ENCODE measurements at places on chromosomes 1 and 21.

DNA sequence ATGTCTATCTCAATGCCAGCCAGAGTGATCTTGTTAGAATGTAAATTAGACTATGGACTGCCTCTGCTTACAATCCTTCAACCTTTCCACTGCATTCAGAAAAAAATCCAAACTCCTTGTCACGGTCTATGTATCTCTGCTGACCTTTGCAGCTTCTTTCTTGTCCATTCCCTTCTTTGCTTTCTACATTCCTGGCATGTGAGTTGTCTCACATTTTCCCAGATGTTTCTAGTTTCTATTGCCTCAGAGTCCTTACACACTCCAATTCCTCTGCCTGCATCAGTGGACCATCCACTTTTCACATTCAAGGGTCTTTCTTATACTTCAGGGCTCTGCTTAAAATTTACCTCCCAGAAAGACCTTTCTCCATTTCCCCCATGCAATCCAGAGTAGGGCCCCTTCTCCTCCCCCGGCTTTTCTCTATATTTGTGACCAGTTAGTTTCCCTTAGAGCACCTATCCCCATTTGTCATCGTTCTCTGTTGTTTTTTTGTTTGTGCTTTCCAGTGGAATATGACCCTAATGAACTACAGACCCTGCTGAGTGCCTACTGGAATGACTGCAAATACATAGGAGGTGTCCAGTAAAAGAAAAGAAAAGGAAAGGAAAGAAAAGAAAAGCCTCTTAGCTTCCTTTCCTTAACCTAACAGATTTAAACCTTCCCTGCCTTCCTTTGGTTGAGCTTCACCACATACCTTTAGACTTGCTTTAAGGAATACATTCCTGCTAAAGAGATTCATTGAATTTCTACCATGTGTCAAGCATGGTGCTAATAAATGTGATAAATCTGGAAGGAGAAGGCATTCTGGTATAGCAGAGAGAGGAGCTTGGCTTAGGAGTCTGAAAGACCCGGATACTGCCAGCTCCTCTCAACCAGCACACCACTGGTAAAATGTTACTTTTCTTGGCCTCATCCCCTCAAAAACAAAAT, 102.0 kb downstream of the DIRAS3 start:
- DNase-seq, result no peak

GRCh38 chr1:6134741-6135510, 45.2 kb downstream of the CHD5 start:
- DNase-seq, result no peak

DNA sequence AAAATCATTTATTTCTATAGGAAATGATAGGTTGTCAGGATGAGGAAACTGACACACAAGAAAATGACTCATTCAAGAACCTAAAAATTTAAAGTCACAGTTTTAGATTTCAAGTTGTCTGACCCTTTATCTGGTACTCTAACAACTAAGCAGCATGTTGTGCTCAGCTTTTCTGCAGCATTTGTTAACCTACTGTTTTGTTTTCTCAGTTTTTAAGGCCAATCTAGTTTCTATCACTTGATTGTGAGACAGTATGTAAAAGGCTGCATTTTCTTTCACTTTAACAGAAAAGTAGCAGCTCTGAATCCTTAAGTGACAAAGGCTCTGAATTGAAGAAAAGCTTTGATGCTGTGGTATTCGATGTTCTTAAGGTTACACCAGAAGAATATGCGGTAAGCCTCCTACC, 59.1 kb downstream of the RALGPS2 start:
- DNase-seq, result no peak

GRCh38 chr1:21268281-21269239, 21.7 kb downstream of the ECE1 start:
- no peak for DNase-seq

- no peak for DNase-seq
These were observed 16.7 kb downstream of the PKP1 start for GRCh38 chr1:201299968-201300367.

GRCh38 chr1:233368106-233368788, 40.7 kb downstream of the MAP3K21 start:
- no peak for DNase-seq

- no peak for DNase-seq
These were observed 175.4 kb downstream of the ZBTB18 start for GRCh38 chr1:244226435-244226834.

DNA sequence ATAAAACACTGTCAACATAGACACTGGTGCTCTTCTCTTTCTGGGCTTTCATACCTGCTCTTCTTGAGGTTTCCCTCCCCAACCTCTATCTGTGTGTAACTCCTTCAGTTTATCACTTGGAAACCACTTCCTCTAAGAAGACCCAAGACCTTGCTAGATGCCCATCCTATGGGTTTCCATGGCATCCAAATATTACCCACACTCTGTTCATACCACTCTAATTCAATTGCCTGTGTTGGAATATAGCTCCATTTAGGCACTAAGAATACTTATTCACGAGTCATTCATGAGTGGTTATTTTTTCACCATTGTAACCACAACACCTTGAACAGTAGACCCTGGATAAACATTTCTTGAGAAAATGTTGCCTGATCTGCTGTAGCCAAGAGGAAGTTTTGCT, 231.1 kb upstream of the SGIP1 start:
- no peak for DNase-seq

DNA sequence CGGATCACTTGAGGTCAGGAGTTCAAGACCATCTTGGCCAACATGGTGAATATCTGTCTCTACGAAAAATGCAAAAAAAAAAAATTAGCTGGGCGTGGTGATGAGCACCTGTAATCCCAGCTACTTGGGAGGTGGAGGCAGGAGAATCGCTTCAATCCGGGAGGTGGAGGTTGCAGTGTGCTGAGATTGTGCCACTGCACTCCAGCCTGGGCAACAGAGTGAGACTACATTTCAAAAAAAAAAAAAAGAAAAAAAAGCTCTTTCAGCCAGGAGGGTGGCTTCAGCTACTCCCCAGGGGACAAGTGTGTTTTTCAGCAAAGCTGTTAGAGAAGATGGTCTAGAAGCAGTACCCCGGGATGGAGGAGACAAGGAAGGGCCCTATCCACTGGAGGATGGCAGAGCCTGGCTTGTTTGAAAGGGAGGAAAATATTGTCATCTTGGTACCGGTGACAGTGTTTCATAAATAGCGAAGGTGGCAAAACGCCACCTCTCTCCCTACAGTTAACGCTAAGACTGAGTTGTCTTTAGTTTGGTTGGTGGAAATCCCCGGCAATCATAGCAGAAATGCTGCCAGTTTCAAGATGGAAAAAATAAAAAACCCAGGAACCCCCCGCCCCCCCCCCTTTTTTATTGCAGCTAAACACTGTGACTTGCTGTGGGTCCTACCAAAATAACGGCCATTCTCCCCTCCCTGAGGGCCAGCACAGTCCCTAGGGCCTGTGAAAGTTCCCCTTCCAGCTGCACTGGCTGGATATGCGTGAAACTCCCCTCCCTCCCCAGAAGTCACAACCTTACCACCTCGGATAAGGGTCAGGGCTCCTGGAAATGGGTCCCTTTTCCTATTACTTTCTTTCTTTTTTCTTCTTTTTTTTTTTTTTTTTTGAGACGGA, 3.5 kb downstream of the PIK3CD start:
- peak; percentile 51 for DNase-seq

DNA sequence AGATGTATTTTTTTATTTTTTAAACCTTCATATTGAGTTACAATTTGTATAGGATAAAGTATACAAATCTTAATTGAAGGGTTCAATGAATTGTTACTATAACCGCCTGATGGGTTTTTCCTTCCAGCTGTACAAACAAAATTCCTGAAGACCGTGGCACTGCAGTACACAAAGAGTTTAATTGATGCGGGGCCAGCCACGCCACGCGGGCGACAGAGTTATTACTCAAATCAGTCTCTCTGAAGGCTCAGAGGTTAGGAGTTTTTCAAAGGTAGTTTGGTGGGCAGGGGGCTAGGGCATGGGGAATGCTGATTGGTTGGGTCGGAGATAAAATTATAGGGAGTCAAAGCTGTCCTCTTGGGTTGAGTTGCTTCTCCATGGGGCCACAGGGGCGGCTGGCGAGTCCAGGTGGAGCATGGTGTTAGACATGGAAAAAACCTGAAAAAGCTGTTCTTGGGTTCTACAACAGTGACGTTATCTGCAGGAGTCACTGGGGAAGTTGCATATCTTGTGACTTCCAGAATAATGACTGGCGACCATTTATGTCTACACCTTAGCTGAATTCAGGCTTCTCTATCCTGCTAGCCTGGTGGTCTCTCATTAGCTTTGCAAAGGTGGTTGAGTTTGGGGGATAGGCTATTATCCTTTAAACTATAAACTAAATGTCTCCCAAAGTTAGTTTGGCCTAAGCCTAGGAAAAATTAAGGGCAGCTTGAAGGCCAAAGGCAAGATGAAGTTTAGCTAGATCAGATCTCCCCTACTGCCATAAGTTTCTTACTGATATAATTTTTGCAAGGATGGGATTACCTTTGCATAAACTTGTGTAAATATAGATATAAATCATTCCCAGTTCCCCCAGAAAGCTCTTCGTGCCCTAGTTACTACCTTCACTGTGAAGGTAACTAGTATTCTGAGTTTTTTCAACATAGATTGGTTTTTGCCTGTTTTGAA, 13.0 kb upstream of the TMEM9 start:
- no peak for DNase-seq

DNA sequence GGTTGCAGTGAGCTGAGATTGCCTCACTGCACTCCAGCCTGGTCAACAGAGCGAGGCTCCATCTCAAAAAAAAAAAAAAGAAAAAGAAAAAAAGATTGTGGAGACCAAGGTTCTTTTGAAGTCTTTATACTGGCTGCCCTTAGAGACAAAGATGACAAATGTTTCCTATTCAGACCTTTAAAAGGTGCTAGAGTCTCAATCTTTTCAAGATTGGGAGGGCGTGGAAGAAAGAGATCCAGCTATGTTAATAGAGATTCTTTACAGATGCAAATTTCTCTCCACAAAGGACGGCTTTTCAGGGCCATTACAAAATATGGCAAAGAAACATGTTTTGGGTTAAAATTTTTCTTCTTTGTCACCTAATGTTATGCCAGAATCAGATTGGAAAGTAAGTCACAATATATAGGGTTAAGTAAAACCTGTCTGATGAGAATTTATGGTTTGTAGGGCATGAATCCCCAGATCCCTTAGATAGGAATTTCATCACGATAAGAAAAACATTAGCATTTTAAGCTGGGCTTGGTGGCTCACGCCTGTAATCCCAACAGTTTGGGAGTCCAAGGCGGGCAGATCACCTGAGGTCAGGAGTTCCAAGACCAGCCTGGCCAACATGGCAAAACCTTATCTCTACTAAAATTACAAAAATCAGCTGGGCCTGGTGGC, 13.0 kb upstream of the MORC3 start:
- DNase-seq, result no peak

- no peak for DNase-seq
These were observed 12.4 kb downstream of the CDC14A start for GRCh38 chr1:100364697-100365096.

- no peak for DNase-seq
These were observed 92.3 kb downstream of the SIM2 start for GRCh38 chr21:36791180-36791579.

DNA sequence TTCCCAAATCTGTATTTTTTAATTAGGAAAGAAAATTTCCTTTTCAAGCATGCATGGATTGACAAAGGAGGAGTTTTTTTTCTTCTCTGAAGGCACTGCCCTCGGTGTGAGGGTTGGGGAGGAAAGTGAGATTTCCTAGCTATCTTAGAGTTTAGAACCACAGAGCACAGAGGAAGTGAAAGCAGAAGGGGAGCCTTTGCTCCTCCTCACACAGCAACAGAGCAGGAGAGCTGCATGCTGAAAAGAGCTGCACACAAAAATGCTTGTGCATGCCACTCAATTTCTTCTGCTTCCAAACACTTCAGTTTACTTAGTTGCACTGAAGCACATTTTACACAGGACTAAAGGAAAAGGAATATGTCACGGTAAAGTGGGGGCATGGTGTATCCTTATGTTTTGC, 308.1 kb downstream of the GPATCH2 start:
- peak; percentile 38 for DNase-seq

DNA sequence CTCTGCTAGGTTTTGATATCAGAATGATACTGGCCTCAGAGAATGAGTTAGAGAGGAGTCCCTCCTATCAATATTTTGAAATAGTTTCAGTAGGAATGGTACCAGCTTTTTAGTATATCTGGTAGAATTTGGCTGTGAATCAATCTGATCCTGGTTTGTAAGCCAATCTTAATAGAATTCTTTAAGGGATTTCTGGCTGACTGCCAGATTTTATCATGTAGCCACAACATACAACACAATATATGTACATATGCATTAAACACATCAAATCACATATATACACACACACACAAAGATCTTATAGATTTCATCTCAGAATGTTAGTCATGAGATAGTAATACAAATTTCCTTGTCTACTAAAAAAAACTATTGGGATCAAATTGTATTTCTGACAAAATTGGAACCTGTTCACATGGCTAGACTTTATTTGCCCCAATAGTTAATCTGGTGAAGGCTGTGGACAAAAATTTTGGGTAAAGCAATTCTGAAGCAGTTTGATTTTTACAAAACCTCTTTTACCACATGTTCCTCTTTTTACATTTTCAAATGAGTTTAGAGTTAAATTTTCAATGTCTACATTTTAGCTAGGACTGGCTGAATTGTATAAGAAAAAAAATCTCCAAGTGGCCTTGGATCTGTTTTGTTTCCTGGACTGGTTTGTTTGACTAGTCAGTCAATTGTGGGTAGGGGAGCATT, 151.7 kb downstream of the FASLG start:
- no peak for DNase-seq

- no peak for DNase-seq
These were observed 4.4 kb upstream of the PHC2 start for GRCh38 chr1:33435096-33435820.

- no peak for DNase-seq
These were observed 35.8 kb upstream of the RIPK4 start for GRCh38 chr21:41802684-41803083.

DNA sequence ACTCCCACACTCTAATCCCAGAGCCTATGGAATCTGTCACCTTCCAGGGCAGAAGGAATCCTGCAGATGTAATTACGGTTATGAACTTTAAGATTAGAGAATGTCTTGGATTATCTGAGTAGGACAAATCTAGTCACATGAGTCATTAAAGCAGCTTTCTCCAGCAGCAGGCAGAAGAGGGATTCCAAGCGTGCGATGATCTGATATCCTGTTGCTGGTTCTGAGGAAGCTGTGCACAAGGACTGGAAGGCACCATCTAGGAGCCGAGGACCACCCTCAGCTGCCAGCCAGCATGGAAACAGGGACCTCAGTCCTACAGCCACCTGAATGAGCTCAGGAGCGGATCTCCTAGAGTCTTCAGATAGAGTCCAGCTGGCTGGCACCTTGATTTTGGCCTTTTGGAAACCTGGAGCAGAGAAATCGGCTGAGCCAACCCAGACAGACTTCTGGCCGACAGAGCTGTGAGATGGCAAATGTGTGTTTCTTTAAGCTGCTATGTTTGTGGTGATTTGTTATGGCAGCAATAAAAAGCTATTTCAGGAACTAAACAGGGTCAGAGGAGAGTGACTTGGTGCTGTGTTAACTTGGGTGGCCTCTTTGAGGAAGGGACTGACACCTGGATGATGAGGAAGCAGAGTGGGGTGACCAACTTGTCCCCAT, 34.5 kb downstream of the LRRN2 start:
- DNase-seq, result no peak
